ENCODE measurements at places on chromosomes 16 and 17.
A peak's percentile ranks its signal among the peaks of the same experiment; 100 is the strongest.

- no peak for DNase-seq
Observed at GRCh38 chr16:83501481-83501880, 306.3 kb upstream of the HSBP1 start.

DNA sequence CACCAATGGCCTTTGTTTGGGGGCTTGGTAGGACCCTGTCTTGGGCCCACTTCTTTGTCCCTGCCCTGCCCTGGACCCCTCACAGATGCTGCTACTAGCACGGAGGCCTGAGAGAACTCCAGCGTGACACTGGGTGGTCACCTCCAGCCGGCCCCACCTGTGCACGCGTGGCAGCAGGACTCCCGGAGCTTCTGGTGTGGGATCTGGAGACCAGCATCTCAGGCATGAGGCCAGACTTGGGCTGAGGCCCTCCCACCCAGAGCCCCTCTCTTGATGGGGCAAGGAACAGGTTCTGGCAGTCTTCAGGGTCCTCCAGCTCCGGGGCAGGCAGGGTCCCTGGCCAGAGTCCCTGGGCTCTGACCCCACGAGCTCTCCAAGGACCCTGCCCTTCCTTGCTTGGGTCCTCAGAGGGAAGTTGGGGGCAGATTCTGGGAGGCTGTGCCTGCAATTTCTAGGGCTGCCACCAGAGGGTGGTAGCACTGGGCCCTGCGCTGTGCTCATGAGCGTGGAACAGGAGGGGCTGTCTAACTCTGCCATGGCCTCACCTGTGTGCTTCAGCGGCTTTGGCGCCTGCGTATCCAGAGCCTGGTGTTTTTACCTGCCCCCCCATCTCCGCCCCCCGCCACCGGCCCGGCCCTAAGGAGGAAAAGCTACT, 3.1 kb upstream of the BAIAP3 start:
- DNase-seq: no peak

- peak; percentile 45 for DNase-seq
Observed at GRCh38 chr16:31460582-31461002, 1.3 kb downstream of the ARMC5 start.

DNA sequence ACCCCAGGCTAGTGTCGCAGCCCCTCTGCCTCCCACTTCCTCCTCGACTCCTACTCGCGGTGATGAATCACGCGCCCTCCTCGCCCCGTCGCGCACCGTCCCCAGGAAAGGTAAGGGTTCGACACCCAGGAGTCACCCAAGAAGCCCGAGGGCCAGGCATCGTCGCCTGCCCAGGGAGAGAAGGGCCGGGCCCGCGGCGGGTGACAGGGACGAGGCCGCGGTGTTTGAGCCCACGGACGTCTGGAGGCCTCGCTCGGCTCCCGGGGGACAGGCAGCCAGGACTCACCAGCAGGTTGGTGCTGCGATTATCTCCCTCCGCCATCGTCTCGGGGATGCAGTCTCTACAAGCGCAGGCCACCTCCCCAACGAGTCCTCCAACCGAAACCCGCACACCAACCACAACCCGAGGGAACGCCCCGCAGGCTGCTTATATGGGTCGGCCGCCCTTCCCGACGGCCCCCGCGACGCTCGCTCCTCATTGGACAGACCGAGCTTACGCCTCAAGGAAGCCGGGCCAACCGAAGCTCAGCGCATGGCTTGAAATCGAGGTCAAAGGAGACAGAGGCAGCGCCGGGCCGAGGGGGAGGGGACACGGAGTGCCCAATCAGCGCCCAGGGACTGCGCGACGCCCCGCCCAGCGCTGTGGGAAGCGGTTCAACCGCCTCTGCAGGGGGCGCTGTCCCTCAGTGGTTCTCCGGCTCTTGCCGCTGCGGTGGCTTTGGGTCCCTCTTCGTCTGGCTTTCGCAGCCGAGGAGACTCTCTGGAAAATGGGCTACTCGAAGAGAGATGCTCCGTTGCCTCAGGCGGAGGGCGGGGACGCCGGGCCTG, at the start of gene ARL6IP1:
TSS of gene ARL6IP1 (minus strand) at position 405 of the 828 bp plus-strand sequence. CDS start at position 322, 83 bp downstream.
- peak; percentile 95 for DNase-seq

DNA sequence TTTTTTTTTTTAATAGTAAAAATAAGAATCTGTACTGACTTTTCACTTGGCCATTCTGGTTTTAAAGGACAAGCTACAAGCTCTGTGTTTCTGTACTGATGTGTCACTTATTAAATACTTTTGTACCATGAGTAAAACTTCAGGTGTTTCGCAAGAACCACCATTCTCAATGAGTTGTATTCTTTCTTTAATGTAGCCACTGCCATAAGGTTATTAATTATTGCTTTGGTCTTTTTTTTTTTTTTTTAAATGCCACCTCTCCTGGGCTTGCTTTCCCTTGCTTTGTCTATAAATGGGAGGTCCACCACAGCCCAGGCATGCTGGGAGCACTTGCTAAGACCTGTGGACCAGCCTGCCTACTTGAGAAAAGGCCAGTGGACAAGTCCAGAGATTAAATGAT, 8.4 kb downstream of the ARL2BP start:
- DNase-seq: no peak

DNA sequence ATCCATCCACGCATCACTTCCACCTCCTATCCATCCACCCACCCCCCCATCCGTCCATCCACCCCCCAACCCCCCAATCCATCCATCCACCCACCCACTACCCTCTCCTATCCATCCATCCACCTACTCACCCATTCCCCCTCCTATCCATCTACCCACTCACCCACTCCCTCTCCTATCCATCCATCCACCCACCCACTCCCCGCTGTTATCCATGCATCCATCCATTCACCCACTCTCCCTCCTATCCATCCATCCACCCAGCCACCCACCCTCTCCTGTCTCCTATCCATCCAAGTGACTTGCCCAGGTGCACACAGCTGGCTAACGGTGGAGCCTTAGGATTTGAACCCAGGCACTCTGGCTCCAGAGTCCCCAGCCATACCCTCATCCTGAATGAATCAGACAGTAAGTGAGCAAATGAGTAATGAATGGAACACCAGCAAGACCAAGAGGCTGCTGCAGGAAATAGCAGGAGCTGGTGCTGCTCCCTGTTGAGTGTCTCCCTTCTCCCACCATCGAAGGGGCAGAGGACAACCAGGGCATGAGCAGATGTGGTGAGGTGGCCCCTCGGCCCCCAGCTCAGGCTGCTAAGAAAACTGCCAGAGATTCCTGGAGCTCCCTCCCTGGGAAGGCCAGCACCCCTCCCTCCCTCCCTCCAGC, 62.5 kb downstream of the LITAF start:
- no peak for DNase-seq

- DNase-seq: no peak
Observed at GRCh38 chr17:61460796-61461585, 8.8 kb downstream of the TBX4 start.

DNA sequence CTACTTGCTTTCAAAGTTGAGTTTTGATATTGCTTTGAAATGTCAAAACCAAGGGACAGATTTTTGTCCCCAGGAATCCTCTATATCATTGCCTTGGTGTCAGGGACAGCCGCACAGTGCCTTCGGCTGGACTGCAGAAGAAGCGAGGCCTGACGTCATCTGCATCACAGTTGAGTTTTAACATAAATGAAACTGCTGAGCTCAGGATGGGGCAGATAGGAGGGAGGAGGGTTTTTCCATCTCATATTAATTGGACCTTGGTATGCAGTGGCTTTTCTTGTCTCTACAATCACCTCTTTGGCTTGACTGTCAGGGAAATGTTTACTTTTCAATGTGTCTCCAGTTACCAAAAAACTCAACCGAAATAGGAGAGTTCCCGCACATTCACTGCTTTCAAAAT, 111.3 kb downstream of the AATF start:
- DNase-seq: no peak

GRCh38 chr16:26709754-26710153, 357.0 kb upstream of the C16orf82 start:
- no peak for DNase-seq

DNA sequence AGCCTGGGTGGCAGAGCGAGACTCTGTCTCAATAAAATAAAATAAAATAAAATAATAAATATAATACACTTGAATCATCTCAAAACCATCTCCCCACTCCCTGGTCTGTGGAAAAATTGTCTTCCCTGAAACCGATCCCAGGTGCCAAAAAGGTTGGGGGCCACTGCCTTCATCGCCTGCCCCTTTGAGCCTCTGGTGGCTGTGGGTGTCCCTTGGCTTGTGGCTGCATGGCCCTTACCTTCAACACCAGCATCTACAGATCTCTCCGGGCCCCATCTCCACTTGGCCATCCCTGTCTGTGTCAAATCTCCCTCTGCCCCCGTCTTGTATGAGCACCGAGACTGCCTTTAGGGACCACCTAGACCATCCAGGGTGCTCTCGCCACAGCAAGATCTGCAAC, 177.3 kb downstream of the SEC14L1 start:
- no peak for DNase-seq

DNA sequence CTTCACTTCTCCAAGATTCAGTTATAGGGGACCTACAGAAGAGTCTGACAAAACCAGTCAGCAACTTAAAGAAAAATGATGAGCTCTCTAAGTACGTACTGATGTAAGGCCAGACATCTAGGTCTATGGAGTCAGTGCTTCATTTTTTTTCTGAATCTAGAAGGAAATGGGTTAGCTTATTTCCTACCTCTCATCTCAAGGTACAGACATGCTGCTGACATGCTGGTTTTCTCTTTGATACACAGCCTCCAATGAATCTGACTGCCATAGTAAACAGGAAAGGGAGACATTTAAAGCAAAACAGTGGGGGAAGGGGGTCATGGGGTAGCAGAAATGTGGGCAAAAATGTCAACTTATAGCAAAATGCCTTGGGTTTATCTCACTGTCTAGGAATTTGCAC, 16.4 kb downstream of the CDR2 start:
- DNase-seq: no peak

DNA sequence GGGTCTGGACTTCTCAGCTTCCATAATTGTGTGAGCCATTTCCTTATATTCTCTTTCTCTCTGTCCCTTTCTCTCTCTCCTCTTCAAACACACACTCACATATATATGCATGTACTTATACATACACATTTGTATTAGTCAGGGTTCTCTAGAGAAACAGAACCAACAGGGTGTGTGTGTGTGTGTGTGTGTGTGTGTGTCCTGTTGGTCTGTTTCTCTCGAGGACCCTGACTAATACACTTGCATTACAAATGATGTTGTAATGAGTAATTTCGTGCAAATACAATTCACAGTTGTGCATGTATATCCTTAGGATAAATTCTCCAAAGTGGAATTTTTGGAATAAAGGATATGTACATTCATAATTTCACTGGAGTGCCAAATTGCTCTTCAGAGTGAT, 115.3 kb downstream of the NPIPB5 start:
- DNase-seq: no peak

GRCh38 chr17:72306037-72306436, 185.2 kb downstream of the SOX9 start:
- no peak for DNase-seq

DNA sequence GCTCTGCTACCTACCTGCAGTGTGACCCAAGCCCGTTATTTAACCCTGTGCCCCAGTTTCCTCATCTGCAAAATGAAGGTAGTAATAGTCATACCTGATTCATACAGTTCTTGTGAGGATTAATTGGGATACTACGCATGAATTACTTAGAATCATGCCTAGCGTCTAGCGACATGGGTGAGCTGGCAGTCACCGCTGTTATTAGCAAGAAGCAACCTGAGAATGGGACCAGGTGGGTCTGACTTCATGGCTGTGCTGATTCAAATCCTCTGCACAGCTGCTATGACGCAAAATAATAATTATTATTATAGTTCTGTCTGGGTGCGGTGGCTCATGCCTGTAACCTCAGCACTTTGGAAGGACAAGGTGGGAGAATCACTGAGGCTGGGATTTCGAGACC, 7.9 kb downstream of the SOCS1 start:
- no peak for DNase-seq

- no peak for DNase-seq
Observed at GRCh38 chr16:7160093-7160492, 172.6 kb upstream of the RBFOX1 start.

DNA sequence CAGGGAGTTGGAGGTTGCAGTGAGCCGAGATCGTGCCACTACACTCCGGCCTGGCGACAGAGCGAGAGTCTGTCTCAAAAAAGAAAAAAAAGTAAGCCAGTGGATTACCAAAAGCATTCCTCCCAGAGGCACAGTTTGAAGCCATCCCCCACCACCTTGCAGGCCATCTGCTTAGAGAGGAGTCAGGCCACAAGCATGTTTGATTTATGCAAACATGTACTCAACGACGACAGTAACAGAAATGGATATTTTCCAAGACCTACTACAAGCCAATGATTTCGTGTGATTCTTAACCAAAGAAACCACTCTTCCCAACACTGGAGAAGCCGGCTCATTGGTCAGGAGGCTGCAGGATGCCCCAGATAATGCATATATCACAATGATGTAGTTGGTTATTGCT, 34.8 kb downstream of the MYH13 start:
- DNase-seq: no peak

GRCh38 chr16:82832821-82833220, 206.1 kb downstream of the CDH13 start:
- no peak for DNase-seq

DNA sequence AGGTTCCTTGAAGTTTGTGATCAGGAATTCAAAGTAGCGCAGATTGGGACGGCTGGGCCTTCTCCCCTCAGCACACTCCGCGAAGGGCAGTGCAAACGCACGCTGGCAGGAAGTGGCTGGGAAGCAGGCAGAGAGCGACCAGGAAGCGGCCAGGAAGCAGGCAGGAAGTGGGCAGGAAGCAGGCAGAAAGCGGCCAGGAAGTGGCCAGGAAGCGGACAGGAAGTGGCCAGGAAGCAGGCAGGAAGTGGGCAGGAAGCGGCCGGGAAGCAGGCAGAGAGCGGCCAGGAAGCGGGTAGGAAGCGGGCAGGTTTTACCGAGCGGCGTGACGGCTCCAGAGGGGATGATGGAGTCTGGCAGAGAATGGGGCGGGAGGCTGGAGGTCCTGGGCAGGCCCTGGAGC, 3.2 kb downstream of the DPEP1 start:
- no peak for DNase-seq

DNA sequence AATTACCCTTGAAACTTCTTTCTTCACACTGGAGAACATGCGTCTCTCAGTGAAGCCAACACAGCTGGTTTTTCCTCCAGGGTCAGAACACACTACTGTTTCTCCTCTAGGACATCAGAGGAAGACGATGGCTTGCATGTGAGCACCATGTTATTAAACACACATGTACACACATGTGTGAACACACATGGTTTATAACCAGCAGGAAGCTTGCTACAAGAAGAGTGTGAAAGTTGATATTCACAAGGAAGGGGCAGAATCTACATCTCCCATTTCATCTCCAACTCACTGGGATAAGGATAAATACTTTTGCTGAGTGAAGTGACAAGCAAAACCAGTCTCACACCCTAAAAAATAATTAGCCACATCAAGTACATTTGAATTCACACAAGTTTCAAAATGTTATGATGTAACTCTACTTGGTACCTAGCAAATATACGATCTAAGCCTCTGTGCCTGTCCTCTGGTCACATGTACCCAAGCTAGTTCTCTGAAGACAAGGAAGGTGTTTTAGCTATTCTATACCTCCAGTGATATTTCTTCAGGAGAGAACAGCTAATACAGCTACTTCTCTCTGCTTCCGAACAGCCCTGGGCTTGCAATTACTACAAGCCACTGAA, 127.7 kb downstream of the PARN start:
- no peak for DNase-seq

GRCh38 chr17:35988164-35988563, 1.6 kb upstream of the CCL14 start:
- DNase-seq: no peak

Data from GM13977 (cell line).